Stimulated activated CD4-positive, alpha-beta T cell treated with anti-CD3 and anti-CD28 coated beads, TNF-alpha, amount 100 ng/mL, for 1 hour (primary cell): ENCODE measurements at places on chromosomes 1 and 21.

- DNase-seq, result no peak
Measured at GRCh38 chr1:211613108-211613947, 34.4 kb upstream of the SLC30A1 start.

GRCh38 chr1:108478429-108479015, 28.4 kb downstream of the NBPF6 start:
- DNase-seq, result no peak

GRCh38 chr1:82587371-82587770, 786.6 kb downstream of the ADGRL2 start:
- DNase-seq, result no peak

DNA sequence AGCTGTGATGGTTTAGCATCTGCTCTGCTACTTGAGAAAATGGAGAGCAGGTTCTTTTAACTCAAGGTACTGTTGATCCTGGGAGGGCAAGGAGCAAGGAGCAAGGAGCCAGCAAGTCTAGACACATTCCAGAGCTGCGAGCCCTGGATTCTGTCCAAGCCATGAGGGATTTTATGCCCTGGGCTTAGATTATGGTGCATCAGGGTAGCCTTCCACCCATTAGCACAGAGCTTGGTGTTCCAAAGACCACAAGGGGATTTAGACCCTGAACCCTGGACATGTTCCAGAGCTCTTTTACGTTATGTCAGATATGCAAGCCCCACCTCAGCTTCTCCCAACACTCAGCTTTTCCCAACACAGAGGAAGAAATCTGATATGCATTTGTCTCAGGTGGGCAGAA, 2.0 kb upstream of the OR14I1 start:
- no peak for DNase-seq

- DNase-seq, result no peak
Measured at GRCh38 chr1:65688215-65688566, 104.5 kb upstream of the PDE4B start.

- DNase-seq, result no peak
Measured at GRCh38 chr1:3868464-3869006, 11.3 kb downstream of the DFFB start.

- DNase-seq, result no peak
Measured at GRCh38 chr1:24364975-24365678, 46.0 kb downstream of the GRHL3 start.

DNA sequence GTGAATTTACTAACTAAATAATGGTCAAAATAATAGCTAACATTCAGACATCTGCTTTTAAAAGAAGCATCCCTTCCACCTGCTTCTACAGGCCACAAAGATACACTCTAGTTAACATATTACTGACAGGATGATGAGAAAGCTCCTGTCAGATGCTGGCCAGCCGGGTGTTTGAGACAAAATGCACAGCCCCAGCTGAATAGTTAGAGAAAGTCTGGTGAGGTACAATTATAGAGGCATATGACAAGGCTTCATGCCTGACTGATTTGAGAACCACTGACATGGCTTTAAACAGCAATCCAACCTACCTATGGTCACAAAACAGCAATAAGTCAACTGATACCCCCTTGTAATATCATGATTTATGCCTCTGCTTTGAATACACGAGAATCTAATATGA, 137.0 kb downstream of the DENND1B start:
- DNase-seq, result no peak

DNA sequence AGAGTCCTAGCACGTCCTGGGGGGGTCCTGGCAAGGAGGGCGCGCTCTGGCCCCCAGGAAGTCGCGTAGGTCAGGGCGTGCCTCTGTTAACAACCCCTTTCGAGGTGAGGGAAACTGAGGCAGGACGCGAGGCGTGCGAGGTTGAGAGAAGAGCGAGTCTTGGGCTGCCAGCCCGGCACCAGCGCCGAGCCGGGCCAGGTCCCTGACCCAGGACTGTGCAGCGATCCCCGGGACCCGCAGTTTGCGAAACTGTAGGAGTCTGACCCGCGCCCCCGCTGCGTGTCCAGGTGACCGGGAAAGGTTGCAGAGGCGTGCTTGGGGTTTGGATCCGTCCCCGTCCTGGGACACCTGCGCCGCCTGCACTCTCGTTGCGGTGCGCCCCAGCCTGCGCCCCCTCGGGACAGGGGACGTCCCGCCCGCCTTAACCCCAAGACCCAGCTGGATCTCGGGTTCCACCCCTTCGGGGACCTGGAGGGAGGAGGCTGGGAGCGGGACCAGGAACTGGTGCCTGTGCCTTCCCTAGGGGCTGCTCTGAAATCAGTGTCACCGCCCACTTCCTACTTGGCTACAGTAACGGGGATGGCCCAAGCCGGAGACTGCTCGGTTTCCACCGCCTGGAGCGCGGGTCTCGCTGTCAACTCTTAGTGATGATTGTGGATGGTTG, 493 bp downstream of the DISC1 start:
- no peak for DNase-seq

DNA sequence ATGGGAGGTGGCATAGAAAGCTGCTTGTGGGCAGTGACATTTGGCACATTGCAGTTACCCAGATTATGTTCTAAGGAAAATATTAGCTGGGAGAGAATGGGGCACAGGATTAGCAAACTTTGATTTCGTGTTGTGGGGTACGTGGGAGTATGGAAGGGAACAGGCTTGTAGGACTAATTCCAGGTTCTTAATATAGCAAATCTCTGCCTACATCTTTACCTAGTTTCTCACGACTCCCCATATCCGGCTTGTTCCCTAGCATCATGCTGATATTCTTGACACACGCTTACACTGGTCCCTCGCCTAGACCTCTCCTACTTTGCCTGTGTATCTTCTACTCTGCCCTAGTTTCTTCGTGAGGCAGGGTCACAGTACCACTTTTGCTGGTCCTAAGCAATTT, 293.9 kb upstream of the PLXNA2 start:
- no peak for DNase-seq

DNA sequence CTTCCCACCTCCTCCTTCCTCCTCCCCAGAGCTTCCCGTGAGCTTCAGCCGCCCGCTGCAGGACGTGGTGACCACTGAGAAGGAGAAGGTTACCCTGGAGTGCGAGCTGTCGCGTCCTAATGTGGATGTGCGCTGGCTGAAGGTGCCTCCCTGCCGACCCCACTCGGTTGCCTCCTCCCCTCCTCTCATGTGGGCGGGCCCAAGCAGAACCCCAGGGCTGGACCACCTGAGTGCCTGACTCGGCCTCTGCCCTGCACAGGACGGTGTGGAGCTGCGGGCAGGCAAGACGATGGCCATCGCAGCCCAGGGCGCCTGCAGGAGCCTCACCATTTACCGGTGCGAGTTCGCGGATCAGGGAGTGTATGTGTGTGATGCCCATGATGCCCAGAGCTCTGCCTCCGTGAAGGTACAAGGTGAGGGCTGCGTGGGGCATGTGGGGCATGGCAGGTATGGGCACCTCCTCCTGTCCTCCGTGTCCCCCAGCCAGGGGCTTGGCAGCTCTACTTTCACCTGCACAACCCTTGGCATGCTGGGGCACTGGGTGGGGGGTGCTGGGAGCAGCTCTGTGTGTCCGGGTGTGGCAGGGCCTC, 69.2 kb downstream of the OBSCN start:
- no peak for DNase-seq

DNA sequence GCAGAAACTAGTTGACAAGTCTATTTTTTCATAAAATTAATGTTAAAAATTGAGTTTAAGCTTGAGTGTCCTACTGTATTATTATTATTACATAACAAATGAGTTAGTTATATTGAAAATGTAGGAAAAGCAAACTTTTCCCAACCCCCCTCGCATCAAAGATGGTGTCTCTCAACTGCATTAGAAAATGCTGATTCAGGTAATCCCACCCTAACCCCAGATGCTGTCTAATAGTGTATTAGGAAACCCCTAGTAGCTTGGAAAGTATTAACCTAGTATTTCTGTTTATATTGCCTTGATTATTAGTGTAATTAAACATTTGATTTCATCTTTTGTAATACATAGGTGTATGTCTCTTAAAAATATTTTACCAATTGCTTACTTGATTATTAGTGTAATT, 1120.3 kb downstream of the MRPL39 start:
- no peak for DNase-seq

- no peak for DNase-seq
Measured at GRCh38 chr1:66354311-66355201, 179.4 kb upstream of the SGIP1 start.

DNA sequence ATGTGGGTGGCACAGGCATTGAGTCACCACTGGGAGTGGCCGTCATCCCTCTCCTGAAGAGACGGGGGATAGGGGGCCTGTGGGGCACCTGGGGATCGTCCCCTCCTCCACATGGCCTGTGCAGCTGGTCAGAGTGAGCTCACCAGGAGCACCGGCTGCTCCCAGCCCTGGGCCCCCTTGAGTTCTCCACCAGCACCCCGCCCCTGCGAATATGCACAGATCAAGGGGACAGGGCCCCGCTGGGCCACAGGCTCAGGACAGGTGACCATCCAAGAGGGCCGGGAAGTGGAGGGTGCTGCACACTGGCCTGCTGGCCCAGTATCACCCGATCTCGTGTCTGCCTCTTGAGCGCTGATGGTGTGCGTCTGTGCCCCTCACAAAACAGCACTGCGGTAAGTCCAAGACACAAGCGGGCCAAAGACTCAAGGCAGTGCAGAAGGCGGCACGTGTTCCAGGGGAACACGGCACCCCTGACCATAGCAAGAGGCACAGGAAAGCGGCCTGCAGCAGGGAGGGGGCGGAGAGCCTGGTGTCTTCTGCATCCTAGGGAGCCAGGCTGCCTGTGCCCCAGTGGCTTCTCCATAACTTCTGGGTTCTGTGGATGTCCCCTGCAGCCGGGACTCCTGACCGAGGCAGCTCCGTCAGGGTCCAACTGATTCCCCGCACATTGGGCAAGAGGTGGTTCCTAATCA, 18.1 kb upstream of the TSPEAR start:
- no peak for DNase-seq

DNA sequence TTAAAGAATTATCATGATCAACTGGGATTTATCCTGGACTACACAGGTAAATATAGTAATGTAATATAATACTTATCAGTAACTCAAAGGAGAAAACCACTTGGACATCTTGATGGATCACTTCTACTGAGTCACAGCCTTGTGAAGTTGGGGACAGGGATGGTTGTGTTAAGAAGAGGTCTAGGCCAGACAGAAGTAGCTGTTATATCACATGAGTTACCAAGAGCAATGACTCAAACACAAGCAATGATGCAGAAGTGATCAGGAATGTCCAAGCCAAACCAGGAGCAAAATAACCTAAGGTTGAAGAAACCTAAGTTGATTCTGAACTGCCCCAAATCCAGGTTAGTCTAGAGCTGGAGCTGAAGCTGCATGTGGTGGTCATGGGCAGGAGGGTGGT, 424.5 kb upstream of the DAB1 start:
- no peak for DNase-seq

DNA sequence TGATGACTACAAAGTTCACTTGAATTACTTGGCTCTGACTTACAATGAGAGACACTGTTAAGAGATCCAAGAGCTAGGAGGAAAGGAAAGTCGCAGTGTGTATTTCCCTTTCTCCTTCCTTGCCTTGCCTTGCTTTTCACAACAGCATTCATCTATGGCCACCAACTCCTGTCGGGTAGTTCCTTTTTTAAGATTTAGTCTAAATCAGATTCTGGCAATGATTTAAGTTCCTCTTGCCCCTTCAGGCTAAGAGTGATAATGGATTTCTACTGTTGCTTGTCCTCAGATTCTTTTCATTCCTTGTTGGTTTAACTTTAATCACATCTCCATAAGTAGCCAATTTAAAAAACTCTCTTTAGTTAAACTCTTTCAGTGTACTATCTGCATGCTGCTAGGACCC, 91.9 kb downstream of the GTF2B start:
- no peak for DNase-seq

DNA sequence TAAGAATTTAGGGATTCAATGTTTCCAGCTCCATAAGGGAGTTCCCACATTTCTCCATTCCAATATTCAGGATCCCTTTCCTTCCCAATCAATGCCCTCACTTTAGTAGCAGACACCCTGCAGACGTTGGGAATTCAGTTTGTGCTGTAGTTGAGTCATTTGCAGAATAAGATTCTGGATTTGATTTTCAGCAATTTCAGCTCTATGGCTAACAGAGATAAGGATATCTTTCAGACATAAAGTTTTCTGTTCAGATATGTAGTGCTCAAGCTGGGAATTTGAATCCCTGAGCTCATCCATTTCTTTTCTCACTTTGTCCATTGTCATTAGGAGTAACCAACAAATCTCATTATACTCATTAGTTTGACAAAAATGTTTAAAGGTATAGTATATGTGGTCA, 13.1 kb downstream of the MPZL1 start:
- no peak for DNase-seq
